ENCODE measurements at places on chromosomes 2 and 18.

GRCh38 chr2:169713331-169713730 is 19.1 kb downstream of the PHOSPHO2 start:
- no peak for DNase-seq

- no peak for DNase-seq
These were observed 409.6 kb upstream of the TMEFF2 start for GRCh38 chr2:192604295-192604694.

GRCh38 chr2:173855661-173856060 is 109.5 kb downstream of the SP3 start:
- no peak for DNase-seq

- DNase-seq, result no peak
These were observed 207.1 kb downstream of the ZNF521 start for GRCh38 chr18:25144820-25145219.

DNA sequence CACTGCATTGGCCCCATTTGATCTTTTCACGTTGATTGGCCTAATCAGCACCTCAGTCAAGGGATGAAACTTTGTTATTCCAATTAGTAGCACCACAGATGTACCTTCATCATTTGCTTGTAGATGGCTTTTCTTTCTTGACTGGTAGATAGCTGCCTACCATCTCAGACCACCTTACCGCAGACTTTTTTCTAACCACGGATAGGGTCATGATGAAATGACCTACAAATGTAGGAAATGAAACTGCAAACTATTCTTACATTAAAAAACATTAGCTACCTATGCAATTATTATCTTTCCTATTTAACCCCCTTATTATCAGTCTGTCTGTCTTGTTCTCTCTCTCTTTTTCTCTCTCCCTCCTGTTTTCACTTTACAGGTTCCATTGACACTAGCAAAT is 22.4 kb upstream of the SLC25A52 start:
- DNase-seq, result no peak

DNA sequence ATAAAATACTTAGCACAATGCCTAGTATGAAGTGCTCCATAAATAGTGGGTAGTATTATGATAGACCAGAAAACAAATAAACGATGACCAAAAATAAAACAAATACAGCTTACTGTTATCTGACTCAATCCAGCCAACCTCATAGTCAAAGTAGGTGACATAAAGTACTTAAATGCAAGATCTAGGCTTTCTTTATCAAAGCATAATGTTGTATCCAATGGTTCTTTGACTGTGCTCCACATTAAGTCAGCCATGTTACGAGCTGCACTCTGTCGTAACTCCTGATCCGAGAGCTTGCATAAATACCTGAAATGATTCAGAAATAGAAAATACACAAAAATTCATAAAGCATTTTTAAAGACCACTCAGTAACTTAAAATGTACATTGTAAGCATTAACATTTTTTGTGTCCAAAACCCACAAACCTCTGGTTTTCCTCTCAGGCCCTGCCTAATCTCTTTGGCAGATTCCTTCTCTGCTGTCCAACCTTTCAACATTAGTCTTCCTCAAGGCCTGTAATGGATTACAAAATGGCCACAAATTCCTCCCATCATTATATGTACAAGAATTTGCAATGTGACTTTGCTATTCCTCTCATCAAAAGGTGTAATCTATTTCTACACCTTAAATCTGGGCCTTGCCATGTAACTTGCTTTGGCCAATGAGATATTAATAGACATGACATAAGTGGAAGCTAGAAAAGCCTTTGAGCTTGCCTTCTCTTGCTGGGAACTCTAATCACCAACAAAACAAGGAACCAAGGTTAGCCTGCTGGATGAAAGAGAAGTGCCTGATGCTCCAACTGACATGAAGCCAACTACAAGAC is 90.6 kb downstream of the USP34 start:
- DNase-seq, result no peak

- no peak for DNase-seq
These were observed 20.5 kb downstream of the ARHGAP25 start for GRCh38 chr2:68755071-68755470.

- DNase-seq, result no peak
These were observed 345.7 kb downstream of the DYSF start for GRCh38 chr2:71799013-71799575.

DNA sequence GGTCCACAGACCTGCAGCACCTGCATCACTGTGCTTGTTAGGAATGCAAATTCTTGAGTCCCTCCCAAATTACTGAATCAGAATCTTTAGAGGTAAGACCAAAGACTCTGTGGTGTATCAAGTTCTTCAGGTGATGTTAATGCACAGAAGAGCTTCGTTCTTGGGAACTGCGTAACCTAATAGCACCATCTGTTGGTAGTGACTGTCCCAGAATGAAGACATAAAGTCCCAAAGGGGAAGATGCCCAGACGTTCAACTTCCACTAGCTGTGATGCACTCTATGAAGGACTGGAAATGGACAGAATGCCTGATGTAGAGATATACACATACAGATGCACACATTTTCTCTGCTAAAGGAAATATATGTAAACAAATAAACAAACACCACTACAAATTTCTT is 576.0 kb downstream of the LRP1B start:
- DNase-seq, result no peak

DNA sequence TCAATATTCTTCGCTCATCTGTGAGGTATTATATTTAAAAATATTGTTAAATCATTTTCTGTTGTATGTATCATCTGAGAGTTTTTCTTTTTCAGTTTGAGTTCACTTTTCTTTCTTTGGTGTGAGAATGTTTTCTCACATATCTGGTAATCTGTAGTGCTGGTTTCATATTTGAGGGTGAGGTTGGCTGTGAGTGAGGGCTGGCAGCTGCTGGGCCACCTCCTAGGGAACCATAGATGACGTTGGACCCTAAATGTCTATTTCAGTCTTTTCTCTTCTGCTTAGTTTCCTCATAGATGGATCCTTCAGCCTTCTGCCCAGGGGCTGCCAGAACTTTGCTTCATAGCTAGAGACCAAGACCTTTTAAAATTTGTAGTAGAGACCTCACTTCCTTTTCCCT is 33.5 kb downstream of the MGAT5 start:
- DNase-seq, result peak; percentile 35

- no peak for DNase-seq
These were observed 356.9 kb upstream of the SMIM21 start for GRCh38 chr18:75784390-75784789.

- DNase-seq, result peak; percentile 21
These were observed 28.8 kb upstream of the DDX18 start for GRCh38 chr2:117785740-117786139.

DNA sequence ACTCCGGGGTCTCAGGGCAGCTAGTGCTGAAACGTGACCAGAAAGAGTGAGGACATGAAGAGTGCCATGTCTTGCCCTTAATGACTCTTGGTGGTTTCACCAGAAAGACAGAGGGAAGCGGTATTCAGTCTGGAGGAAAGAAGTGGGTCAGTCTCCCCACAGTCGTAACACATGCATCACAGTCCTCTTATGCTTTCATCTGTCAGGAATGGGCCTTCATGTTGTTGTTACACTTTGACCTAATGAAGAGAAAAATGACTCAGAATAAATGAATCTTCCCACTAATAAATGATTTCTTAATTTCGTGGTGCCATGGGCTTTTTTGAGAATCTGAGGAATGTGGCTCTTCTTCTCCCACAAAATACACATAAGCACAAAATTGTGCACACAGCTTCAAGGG is 103.2 kb downstream of the SLC8A1 start:
- no peak for DNase-seq

- DNase-seq, result no peak
These were observed 578 bp upstream of the ACKR3 start for GRCh38 chr2:236568922-236569572.

GRCh38 chr2:106124905-106125549 is 69.1 kb downstream of the UXS1 start:
- no peak for DNase-seq

DNA sequence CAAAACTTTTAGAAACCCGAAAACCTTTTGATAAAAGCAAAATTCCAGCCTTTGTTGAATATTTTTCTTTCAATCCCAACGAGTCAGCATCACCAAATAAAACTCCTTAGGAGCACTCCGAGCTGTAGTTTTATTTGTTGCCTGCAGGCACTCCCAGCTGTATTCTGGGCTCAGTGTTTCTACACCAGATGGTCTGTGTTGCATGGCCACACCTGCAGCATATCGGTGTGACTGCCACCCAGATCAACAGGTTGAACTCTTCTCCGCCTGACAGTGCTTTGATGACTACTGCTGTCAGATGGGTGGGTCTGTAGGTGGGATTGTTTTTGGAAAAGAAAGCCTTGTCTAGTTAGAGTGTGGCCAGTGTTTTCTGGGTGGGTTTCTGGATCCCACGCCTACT is 32.7 kb downstream of the APCDD1 start:
- DNase-seq, result no peak

GRCh38 chr2:9739531-9739964 is 103.7 kb upstream of the TAF1B start:
- peak; percentile 73 for DNase-seq

GRCh38 chr2:181052523-181052891 is 72.1 kb downstream of the UBE2E3 start:
- no peak for DNase-seq

DNA sequence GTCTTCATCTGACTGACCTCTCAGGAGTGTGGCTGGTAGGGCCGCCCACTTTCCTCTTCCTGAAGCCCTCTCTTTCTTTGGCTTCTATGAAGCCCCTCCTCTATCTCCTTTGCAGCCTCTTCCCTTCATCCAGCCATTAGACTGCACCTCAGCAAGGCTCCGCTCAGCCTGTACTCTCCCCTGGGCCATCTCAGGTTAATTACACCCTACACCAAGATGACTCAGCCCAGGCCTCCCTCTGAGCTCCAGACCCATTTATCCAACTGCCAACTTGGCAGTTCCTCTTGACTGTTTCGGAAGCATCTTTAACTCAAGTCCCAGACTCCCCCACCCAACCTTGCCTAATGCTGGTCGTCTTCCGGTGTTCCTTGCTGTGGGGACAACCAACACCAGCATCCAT is 5.8 kb upstream of the WNT6 start:
- DNase-seq, result no peak

DNA sequence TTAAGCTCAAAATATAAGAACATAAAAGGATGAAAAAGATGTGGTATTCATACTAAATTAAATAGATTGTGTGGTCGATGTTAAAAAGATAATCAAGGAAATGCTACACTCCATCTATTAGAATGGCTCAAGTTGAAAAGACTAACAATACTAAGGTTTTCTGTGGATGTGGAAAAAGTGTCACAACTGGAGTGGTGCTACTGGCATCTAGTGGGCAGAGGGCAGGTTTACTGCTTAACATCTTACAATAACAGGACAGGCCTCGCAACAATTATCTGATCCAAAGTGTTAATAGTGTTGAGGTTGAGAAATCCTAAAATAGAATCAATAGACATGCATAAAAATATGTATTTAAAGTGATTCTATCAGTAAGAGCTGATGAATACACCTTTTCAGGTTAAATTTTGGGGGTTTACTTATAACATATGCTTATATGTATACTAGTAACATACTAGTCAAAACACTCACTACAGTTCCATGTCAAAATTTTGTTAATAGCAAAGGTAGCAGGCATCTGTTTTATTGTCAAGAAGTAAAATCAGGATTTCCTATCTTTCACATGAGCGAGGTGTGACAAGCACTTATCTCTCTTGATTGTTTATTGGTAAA is 91.5 kb upstream of the TMEFF2 start:
- DNase-seq, result no peak

GRCh38 chr18:35436076-35436649 is 59.0 kb upstream of the ZNF396 start:
- DNase-seq, result no peak

Measured in activated T-cell treated with anti-CD3 and anti-CD28 coated beads, Interleukin-2, amount 50 U/mL, for 48 hours (primary cell).